ENCODE measurements at places on chromosomes 13 and 19.

- peak; percentile 74 for DNase-seq
These were observed 534 bp upstream of the HPN start for GRCh38 chr19:35040826-35041547.

DNA sequence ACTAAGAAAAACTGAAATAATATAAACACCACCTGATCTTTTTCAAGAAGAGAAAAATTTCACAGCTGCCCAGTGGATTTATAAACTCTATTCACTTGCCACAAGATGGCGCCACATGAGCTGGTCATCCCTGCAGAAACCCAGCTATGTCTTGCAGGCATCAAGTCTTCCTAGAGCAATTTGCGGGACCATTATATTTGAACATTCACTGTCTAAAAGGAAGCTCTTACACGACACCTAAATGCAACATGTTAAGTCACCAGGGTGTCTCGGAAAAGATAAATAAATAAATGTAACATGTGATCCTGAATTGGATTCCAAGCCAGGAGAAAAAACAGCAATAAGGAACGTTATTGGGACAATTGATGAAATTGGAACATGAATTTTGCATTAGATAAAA is 20.3 kb upstream of the AKT2 start:
- peak; percentile 86 for DNase-seq

DNA sequence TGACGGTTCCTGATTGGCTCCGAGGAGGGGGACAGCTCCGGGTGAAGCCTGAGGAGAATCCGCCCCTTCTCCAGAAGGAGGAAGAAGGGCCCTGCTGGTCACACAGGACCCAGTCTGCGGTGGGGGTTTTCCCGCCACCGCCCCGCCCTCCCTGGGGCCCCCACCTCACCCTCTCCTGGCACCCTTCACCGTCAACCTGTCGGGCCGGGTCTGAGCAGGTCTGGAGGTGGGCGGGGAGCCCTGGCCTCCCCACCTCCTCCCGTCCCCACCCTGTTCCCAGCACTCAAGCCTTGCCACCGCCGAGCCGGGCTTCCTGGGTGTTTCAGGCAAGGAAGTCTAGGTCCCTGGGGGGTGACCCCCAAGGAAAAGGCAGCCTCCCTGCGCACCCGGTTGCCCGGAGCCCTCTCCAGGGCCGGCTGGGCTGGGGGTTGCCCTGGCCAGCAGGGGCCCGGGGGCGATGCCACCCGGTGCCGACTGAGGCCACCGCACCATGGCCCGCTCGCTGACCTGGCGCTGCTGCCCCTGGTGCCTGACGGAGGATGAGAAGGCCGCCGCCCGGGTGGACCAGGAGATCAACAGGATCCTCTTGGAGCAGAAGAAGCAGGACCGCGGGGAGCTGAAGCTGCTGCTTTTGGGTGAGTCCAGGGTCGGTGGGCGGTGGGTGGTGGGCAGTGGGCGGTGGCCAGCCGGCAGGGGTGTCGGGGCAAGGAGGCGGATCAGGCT is at the start of gene GNA15:
TSS of gene GNA15 (plus strand) at position 73 of the 723 bp plus-strand sequence. CDS start at position 491, 418 bp downstream.
- no peak for DNase-seq

- DNase-seq, result no peak
These were observed 4.2 kb downstream of the DMRTC2 start for GRCh38 chr19:41849067-41849466.

All from iPS-NIHi11 (cell line).